ENCODE measurements at places on chromosomes 2 and 18.

DNA sequence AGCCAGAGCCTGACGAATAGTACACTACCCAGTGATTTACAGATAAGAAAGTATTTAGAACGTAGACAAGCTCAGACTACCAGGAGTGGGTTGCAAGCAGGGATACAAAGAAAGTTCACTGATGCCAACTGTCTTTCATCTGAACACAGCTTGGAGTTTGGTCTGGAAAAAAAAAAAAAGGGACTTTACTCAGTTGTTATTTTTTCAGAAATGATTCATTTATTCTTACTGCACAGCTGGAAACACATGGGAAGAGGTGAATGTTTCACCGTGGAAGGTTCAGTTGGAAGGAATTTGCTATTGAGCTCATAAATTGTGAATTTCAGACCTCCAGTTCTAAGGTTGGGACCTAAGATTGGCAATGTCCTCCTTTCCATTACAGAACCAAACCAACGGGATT, 259.7 kb downstream of the ETAA1 start:
- DNase-seq, result no peak

GRCh38 chr2:226623587-226624368, 175.8 kb downstream of the IRS1 start:
- no peak for DNase-seq

- DNase-seq, result no peak
Observed at GRCh38 chr2:84238907-84239306, 220.2 kb downstream of the SUCLG1 start.

- DNase-seq, result no peak
Observed at GRCh38 chr18:363301-364085, 95.6 kb upstream of the THOC1 start.

GRCh38 chr2:1674766-1675397, 69.4 kb downstream of the PXDN start:
- no peak for DNase-seq

DNA sequence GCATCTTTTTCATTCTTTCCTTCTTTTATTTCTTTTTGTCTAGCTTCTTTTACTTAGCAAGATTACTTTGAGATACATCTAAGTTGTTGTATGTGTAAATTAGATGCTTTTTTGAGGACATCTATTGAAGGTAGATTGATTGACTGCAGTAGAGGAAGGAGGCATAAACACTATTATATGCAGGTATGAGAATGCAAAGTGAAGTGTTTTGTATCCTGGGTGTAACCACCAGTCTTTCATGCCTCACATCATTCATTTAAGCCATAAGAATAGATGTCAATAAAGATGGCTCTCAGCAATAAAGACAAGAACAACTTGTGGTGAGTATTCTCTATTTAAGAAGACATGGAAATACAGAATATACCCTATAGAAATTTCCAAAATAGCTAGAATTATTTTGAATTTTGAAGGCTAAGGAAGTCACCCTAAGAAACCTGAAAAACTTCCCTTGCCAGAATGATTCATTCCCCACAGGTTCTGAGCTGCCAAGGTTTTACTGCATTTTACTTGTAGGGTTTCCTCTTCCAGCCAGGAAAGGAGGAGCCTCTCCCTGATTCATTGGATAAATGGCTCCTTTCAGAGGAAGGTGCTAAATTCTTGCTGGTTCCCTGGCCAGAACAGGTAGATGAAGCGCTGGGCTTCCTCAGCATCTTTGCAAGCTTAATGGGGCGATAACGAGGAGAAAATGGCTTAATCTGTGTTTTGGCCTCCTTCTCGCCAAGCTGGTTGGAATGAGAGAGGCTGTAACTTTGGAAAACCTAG, 279.8 kb upstream of the SLC14A2 start:
- DNase-seq, result no peak

DNA sequence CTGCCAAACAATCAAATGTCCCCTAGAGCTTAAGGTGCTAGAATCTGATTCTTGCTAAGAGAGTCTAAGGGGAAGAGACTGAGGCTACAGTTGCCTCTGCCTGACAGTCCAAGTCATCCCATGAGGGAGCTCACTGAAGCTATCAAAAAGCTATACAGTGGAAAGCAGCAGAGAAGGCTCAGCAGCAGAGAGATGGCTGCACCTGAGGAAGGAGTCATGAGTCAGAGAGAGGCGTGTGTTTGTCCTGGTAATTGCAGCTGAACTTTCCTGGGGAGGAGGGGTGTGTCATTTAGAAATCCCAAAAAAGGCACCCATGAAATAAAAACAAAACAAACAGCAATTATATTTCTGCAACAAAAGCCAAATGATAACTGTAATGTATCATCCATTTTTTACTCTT, 305.2 kb upstream of the UBE2E3 start:
- DNase-seq, result no peak

DNA sequence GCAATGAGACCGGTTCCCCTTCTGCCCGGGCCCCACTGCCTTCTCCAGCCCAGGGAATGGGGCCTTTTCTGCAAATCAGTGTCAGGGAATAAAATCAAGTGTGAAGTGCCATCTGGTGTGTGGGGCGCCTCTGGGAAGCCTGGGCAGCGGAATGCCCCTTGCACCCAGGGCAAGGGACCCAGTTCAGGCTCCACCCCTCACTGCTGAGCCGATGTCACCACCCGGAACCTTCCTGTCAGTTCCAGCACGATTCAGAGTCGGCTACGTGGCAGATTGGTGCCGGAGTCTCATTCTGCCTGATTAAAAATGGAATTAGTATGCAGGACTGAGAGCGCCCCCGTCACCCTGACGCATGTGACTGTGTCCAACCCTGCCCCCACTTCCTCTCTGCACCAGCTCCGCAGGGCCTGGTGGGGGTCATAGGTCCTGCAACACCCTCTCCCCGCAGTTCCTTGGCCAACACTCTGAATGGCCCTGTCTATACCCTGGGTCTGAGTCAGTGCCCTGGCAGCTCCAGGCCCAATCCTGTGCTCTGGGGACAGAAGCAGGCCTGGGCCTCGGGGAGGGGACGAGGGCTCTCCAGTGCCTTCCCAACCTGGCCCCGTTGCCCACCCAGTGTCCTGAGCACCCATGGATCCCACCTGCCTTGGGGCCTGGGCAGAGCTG, 8.2 kb upstream of the ALPI start:
- no peak for DNase-seq

DNA sequence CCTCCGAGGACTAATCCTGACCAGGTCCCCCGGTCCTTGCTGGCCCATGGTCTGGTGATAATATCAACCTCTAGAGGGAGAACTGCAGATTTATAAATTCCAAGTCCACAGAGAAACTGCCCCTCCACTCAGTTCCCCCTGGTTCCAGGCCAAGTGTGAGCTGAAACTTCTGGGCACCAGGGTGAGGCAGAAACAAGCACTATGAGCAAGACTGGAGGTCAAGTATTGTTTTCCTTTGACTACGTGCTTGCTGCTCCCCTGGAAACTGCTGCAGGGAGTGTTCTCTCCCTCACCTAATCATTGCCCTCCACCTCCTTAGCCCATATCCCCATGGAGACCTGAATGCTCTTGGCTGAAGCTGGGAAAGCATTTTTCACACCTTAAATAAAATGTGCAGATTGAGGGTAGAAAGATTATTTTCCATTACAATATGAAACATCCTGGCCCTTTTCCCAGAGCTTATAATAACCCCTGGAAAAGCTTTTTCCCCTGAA, 135.2 kb downstream of the RDH14 start:
- DNase-seq, result no peak

DNA sequence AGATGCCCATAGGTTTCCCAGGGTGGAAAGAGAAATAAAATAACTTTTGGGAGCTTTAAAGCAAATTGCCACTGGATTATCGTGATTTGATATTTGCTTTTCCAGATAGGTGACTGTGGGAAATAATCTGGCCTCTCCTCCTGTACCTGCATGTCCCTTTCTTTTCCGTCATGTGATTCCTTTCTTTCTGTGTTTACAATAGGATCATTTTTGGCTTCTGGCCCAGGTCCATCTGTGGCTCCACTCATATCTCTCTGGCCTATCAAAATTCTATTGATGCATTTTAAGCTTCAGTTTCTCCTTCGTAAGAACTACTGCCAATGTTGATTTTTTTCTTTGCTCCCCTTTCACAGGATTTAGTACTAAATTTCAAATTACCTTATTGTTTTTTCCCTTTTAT, 153.6 kb downstream of the CCDC85A start:
- DNase-seq, result no peak

DNA sequence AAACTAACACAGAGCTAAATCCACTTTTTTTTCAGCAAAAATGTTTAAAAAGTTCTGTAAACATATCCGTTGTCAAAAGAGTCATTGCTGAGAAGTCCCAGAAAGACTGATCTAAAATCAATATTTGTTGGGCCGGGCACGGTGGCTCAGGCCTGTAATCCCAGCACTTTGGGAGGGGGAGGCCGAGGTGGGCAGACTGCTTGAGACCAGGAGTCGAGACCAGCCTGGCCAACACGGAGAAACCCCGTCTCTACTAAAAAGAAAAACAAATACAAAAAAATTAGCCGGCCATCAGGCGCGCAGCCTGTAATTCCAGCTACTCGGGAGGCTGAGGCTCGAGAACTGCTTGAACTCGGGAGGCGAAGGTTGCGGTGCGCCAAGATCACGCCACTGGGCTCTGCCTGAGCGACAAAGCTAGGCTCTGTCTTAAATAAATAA, 1.4 kb downstream of the OLA1 start:
- DNase-seq, result no peak

GRCh38 chr2:240605867-240606743, 19.2 kb upstream of the GPR35 start:
- no peak for DNase-seq

DNA sequence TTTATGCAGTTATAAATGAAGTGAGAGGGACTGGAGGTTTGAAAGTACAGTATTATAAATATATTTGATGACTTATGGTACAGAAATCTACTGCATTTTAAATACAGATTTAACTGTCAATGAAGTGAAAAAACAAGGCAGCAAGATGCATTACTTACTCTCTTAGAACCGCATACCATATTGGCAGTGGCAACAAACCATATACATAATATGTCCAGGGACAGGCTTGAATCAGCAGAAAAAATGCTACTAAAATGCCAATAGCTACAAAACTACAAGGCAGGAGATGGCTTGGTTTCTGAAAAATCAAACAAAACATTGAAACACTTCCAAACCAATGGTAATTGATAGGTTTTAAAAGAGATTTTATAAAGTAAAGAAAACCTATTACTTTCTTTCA, 77.2 kb downstream of the PIGN start:
- no peak for DNase-seq

DNA sequence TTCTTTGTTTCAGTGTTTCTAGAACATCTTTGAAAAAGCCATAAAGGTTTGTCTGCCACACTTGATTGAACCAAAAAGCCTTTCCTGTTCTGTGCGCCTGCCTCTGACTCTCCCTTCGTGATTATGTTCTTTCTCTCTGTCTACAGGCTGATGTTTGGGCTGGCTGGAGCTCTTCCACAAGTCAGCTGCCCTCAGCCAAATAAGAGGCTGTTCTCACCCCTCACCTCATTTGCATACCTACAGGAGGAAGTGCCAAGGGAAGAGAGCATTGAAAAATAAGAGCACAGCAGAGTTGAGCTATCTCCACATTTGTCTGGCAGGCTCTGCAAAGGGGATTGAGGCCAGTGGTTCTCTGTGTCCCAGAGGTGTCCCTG, 15.8 kb downstream of the INPP5D start:
- no peak for DNase-seq

DNA sequence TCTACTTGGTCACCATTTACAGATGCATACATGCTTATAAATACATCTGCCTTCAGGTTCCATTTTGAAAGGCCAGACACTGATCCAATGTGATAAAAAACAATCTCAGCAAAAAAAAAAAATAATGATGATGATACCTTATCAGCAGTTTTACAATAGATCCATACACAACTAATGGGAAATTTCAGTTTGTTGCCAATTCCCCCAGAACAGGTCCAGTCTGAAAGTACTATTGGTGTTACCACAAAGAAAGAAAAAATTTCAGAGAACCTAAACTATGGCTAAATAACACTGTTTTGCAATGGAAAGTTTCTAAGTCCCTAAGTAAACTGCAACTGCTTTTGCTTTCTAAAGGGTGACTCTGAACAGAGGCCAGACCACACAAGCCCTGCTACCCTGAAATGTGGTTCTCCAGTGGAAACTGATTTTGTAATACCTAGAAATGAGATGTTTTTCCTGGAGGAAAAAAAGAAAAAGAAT, 54.1 kb downstream of the LPIN2 start:
- no peak for DNase-seq

GRCh38 chr2:212328136-212328535, 210.5 kb downstream of the ERBB4 start:
- DNase-seq, result no peak

GRCh38 chr2:205902900-205903237, 183.1 kb downstream of the INO80D start:
- no peak for DNase-seq

GRCh38 chr18:26543373-26543772, 5.0 kb downstream of the KCTD1 start:
- DNase-seq, result no peak

GRCh38 chr2:24792542-24792873, 683 bp downstream of the PTRHD1 start:
- no peak for DNase-seq

DNA sequence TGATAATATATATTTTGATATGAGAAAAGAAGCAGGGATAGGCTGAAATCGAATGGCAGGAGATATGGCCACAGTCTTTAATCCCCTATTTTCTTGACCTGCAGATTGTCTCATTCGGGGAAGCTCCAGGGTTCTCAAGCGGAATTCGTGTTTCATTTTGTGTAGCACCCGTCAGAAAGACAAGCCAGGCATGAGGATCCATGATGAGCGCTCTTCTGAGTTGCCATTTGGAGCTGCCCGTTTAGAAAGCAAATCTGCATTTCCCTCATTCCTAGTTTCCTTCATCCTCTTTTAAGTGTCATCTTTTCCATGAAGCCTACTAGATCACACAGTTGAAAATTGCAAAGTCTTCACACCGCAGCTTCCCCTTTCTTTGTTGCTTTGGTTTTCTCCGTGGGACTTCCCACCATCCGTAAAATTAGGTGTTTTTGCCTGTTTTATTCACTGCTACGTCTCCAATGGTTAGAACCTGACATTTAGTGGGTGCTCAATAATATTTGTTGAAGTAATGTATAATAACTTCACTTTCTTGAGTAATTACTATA, 16.9 kb downstream of the HNMT start:
- no peak for DNase-seq

DNA sequence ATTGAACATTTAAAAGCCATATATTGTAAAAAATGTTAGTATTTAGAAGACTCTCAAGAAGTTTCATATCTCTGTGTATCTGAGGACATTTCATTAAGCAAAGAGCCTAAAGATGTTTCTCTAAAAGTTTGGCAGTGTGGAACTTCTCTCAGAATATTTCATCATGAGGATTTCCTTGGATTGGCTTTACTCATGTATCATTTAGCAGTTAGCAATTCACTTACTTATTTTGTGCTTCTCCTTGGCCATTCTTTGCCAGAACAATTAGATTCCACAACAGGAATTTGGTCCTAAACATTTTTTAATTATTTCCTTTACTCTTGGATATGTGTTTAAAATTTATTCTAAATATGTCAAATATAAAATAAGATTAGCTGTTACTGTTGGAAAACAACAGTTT, 345.0 kb upstream of the LRRTM4 start:
- DNase-seq, result no peak

DNA sequence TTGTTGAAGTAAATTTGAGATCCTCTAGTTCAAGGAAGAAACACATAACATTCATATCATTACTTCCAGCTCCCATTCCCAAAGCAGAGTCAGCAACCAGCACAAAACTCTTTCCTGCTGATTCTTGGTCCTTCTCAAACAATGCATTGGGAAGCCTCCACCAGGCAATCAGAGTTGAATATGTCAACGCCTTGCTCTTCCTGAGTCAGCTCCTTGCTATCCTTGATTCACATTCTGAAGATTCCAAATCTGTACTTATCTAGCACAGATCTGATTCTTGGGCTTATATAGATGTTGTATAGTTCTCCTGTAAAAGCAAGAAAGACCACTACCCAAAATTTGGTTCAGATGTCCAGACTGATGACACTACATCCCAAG, 29.6 kb downstream of the CFAP210 start:
- DNase-seq, result no peak

GRCh38 chr2:120691410-120691809, 44.3 kb upstream of the GLI2 start:
- DNase-seq, result no peak
